Stimulated activated CD4-positive, alpha-beta T cell treated with anti-CD3 and anti-CD28 coated beads, TNF-alpha, amount 100 ng/mL, for 4 hours (primary cell): ENCODE measurements at places on chromosomes 1 and 21.

DNA sequence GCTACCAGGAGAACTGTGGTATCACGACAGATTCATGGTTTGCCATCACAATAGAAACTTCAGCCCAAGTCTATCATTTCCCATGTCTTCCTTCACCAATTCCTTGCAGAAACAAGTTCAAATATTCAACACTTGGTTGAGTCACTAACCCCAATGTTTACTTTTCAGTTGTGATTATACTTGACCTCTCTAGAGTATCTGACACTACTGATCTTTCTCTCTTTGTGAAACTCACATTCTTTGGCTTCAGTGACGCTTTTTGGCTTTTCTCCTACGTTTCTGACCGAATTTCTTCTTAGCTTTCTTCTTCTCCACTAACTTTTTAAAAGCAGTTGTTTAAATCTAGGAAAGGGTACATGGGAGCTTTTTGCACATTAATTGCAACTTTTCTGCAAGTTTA lies 48.8 kb upstream of the HMGB4 start:
- DNase-seq, result no peak

DNA sequence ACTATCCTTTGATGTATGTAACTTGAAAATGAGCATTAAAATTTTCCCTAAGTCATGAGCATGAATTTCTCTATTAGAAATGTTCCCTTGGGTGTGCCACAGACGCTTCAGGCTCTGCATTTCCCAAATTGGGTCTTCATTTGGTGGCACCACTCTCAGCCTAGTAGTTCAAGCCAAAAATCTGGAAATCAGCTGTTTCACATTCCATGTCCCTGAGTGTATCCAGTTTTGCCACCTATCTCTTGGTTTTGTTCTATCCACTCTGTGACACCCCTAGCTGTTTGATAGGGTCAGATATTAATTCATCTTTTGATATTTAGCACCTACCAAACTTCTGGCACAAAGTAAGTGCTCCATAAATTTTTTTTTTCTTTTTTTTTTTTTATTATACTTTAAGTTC lies 89.5 kb upstream of the DPH5 start:
- DNase-seq, result no peak

DNA sequence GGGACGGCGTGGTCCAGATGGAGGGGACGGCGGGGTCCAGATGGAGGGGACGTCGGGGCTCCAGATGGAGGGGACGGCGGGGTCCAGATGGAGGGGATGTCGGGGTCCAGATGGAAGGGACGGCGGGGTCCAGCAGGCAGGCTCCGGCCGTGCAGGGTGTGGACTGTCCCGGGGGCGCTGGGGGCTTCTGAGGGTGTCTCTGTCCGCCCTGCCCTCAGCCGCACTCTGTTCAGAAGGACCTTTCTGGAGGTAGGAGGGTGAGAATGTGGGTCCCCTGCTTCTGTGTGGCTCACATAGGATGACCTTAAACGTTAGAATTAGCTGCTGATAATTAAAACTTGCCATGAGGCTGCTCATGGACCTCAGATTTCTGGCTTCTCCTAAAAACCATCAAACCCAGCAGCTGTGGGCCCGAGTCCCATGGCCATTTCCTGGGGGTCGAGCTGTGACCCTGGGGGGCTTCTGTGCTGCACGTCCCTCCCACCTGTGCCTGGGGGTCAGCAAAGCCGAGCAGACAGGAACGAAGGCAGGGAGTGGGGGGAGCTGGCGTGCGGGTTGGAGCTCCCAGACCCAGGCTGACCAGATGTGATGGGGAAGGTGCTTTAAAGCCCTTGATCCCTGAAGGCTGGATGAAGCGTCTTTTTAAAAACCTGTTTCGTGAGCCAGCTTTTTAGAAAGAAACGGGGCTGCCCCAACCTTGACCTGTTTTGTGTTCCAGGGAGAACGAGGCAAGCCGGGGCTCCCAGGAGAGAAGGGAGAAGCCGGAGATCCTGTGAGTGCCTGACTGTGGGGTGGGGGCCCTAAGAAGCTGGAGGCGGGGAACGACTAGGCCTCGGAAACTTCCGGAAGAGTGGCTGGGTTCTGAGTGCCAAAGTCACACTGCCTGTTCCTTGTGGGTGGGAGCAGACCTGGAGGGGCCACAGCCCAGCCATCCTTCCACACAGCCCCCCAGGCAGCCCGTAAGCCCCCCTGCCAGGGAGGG lies 7.1 kb downstream of the COL6A1 start:
- DNase-seq, result no peak

DNA sequence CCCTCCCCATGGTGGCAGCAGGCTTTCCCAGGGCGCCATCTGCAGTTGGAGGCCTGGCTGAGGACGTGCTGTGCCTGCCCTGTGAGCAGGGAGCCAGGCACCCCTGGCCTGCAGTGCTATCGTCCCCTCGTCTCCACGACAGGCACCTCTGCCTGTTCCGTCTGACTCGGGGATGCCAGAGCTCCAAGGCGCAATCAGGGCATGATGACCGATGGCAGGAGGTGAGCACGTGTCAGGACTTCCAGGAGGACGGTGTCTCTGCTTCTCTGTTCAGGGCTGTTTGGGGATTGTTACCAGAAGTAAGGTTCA lies 125.2 kb downstream of the PCBP3 start:
- DNase-seq, result no peak

GRCh38 chr1:181486098-181486420 lies 2.7 kb downstream of the CACNA1E start:
- no peak for DNase-seq

DNA sequence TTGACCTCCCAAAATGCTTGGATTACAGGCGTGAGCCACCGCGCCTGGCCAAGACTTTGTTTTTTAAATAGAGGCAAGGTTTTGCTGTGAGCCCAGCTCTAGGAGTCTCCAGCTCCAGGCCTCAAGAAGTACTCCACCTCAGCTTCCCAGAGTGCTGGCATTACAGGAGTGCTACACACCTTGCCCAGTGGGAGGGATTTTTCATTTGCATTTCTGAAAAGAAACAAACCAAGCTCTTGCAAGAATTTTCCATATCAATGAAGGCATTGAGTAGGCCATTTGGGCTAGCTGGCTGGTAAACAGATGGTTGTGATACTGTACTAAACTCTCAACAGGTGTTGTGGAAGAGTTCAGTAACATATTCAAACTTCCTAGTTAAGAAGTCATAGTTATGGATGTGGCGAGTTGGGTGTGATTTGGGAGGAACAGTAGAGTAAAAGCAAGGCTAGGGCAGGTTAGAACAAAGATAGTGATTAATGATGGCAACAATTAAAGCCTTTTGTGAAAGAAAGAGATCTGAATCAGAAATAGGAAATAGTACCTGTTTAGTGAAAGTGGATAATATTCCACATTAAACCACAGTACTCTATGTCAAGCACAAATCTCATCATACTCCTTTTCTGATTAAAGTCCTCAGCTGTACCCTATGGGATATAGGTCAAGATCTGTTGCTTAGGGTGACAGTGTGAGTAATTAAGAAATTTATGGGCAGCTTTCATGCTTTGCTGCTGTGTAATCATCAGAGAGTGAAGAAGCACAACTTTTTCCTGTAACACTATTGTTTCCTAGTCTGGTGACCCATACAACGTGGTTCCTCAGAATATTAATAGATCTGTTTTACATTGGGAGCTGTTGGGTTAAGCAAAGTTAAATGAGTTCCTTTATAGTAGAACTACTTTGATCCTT lies 10.7 kb downstream of the AKIRIN1 start:
- DNase-seq, result no peak

GRCh38 chr1:9910076-9910422 lies at the start of gene CTNNBIP1:
TSS of gene CTNNBIP1 (minus strand) at chr1:9910269. CDS start at chr1:9872064, 38,205 bp downstream.
- DNase-seq, result no peak

DNA sequence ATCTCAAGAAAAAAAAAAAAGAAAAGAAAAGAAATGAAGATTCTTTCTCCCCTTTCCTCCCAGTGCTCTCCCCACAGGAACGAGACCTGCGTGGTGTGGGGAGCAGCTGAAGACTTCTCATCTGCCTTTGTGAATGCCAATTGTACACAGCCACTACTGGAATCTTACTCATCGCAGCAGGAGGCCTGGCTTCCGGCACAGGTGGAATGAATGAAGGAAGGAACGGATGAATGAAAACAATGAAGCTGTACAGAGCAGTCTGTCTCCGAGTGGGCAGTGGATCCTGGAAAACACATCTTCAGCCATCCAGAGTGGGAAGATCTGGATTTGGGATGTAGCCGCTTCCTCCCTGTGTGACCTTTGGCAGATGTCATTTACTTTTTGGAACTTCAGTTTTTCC lies 64.9 kb downstream of the RUNX3 start:
- DNase-seq, result no peak

GRCh38 chr1:19037659-19038058 lies 81.2 kb upstream of the IFFO2 start:
- DNase-seq, result no peak

DNA sequence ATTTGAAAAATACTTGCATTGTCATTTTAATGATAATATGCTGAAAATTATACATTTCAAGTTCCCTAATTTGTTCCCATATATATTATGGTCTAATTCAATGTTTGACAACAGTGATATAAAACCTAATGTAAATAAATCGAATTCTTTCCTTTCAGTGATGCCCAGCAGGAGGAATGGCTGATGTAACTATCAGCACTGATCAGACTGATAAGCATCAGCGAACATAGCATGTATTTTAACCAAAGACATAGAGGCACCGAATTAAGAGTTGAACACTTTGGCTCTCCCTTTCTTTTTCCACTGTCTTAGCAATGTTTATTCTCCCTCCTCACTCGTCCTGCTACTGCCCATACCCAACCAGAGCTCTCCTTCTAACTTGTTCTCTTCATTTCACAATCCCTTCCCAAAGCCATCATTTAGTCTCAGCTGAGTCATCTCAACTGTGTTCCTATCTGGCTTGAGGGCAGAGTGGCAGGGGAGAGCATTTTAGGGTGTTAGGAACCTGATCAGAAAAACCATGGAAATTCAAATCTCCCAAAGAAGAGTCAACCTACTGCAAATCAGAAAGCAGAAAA lies 58.8 kb upstream of the C1orf115 start:
- no peak for DNase-seq

- no peak for DNase-seq
Observed at GRCh38 chr1:154910851-154911250, 25.7 kb downstream of the PMVK start.

- DNase-seq, result no peak
Observed at GRCh38 chr21:42151948-42152220, 67.1 kb upstream of the ABCG1 start.

DNA sequence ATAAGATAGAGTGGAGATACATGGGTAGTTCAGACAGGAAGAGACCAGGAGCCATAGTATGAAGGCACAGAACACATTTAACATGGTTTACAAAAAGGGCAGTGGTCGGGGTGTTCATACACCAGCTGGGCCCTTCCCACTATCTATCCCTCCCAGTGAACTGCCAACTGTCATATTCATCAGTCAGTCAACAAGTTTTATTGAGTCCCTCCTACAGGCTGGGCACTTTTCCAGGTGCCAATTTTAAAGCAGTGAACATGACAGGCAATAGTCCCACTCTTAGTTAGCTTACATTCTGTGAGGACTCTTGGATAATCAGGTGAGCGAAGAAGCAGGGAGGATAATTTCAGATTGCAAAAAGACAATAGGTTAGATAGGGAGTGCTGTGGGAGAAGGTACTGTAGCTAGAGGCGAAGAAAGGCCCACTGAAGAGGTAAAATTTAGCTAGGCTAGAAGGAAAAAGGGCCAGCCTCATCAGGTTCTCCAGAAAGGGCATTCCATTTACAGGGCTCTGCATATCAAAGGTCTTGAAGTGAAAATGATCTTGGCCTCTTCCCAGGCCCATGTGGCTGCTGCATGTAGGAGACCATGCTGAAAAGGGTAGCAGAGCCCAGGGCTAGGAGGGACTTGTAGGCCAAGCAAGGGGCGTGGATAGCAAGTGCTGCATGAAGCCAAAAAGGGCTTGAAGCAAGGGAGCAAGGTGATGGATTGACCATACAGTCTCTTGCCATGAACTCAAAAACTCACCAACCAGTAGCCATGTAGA lies 274.7 kb upstream of the SNX7 start:
- DNase-seq, result no peak

GRCh38 chr1:58256041-58256440 lies 290.5 kb downstream of the OMA1 start:
- DNase-seq, result no peak

GRCh38 chr1:62912028-62912638 lies 128.2 kb downstream of the ATG4C start:
- DNase-seq, result no peak

DNA sequence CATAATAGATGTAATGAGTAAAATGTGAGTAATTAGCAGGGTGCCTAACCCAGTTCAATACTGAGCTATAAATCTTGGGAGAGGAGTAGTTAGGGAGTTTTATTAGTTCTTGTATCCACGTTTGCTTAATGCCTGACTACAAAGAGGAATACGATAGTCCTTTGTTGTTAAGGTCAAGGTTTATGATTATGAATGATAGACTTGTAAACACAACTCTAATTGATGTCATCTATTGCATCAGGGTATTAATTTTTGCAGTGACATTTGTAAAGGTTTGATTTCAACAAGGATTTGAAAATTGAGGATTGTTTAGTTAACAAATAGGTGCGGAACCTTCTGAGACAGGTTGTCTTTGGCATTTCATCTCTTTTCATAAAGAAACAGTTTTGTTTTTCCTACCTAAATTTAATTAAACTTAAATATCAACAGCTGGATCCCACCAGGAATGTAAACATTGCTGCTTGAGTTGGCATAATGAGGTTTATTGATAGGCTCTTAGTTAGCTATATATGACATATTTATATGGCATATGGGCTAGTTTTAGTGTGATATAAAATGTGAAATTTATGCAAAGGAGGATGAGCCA lies 9.7 kb downstream of the SOAT1 start:
- DNase-seq, result no peak
